ENCODE measurements at places on chromosomes 2 and 18.

- no peak for DNase-seq
Measured at GRCh38 chr18:13264091-13265007, 45.8 kb downstream of the LDLRAD4 start.

DNA sequence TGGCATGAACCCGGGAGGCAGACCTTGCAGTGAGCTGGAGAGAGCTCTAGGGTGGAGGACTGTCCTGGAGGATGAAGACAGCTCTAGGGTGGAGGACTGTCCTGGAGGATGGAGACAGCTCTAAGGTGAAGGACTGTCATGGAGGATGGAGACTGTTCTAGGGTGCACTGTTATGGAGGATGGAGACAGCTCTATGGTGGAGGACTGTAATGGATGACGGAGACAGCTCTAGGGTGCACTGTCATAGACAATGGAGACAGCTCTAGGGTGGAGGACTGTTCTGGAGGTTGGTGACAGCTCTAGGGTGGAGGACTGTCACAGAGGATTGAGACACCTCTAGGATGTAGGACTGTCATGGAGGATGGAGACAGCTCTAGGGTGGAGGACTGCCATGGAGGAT, 21.1 kb upstream of the KCNG2 start:
- no peak for DNase-seq

GRCh38 chr18:8762968-8763367, 57.6 kb downstream of the MTCL1 start:
- no peak for DNase-seq

GRCh38 chr2:215404348-215405012, 31.4 kb downstream of the FN1 start:
- DNase-seq = no peak

- no peak for DNase-seq
Measured at GRCh38 chr2:65636024-65636423, 203.6 kb upstream of the SPRED2 start.

GRCh38 chr2:108444941-108445840, 3.8 kb upstream of the GCC2 start:
- DNase-seq = no peak

DNA sequence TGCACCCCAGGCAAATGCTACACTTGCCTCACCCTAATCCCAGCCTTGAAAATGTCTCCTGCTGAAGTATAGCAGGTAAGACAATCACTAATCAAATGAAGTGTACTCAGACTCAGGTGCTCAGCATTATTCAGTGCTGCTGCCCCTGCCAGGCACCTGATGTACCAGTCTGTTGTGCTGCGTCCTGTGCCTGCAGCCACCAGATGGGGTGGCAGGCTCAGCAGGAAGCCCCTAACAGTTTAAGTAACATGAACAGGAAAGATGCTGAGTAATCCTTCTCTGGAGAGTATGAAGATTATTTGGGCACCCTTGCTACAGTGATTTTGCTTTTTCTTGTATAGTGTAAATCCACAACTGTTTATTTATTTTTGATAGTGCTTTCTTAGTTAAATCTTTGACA, 69.1 kb downstream of the TACR1 start:
- DNase-seq = no peak

DNA sequence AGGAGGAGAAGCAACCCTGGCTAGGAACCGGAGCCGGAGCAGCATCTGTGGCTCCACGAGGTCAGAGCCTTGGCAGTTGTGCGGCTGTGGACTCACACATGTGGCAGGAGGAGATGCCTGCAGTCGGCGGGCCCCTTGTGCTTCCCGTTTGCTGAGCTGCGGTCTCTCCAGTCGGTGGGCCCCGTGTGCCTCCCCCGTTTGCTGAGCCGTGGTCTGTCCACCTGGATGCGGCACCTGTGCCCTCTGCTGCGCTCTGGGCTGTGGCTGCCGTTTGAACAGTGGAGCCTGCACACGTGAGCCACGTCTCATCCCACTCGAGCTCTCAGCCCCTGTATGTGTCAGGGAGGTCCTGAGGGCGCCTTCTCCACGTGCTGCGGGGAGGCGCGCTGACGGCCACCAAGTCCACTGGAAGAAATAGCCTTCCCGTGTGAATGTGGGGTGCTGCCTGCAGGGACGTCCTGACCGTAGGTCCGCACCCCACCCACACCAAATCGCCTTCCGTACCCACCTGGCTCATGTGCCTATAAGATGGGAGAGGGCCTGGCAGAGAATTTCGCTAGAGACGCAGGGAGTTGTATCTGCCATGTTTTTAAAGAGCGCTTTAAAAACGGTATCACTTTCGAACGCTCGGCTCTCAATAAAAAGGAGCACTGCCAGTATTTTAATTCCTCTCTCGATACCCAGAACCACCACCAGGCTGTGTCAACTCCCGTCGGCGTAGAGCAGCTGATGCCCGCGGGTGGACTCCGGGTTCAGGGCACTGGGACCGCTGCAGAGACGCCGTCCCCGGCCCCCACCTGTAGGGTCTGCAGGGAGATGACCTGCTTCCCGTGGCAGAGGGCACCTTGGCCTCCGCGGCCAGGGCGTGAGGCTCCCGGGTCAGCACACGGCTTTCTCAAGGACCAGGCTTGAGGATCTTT, 117.0 kb downstream of the NFATC1 start:
- no peak for DNase-seq

- DNase-seq = no peak
Measured at GRCh38 chr18:9542924-9543323, 67.6 kb downstream of the RALBP1 start.

DNA sequence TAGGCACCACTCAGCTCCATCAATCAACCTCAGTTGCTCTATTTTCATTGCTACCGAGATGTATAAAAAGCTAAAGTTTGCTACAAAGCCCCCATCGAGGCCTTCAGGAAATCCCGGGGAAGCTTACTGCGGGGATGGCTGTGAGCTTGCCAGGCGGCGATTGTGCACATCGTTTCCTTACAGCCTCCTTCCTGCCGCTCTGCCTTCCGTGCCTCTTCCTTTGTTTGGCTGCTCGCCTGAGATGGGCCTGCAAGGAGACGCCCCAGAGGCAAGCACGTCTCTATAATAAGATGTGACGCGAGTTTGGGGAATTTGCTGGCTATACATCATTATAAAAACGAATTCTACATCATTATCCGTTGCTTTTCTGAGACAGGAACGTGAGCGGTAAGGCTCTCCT, 41.6 kb downstream of the DHRS9 start:
- DNase-seq = no peak

GRCh38 chr2:239255218-239255617, 145.6 kb downstream of the HDAC4 start:
- no peak for DNase-seq

DNA sequence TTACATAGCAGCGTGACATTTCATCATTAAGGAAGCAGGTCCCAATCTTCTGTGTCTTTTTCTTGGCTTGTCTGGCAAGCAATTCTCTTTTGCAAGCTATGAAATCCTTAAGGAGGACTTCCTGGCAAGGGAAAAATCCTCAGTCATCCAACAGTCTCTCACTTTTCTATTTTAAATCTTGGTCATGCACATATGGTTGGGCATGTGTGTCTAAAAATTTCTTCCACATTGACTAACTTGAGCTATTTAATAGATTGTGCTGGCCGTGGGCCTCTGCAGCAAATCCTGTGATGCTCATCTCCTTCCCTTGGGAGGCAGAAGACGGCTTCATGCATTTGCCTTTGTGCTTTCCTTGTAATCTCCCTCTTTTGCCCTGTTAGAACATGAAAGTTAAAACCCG, 634.3 kb upstream of the FANCL start:
- DNase-seq = no peak

DNA sequence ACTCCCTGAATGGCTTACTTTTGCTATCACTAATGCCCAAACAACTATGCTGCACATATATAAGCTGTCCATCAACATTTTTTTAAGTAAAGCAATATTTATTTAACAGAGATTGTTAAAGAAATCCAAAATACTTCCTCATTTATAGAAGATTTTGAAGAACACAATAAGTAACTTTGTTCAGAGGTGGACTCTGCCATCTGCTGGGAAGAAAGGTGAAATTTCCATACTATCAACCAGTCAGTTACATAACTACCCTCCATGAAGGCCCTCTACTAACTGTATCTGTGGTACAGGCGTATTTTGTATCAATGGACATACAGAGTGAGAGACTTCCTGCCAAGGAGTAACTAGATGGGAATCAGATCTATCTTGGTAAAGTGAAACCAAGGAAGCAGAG, 106.0 kb downstream of the DTNB start:
- no peak for DNase-seq

DNA sequence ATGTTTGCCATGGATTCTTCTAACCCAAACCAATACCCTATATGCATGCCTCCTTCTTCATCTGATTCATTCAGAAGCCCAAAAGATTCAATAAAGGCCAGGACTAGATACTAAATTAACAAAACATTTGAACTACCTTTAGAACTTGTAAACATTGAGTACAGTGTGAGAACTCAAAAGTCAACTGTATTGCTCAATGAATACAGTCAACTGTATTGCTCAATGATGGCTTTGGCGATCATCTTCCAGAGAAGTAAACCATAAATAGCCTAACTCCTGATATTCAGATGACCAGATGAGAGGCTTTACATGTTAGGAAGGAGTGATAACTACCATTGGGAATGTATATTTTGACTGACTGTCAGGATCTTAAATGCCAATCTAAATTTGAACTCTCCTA, 206.5 kb upstream of the ITGA4 start:
- no peak for DNase-seq

GRCh38 chr2:164816900-164817299, 24.7 kb downstream of the COBLL1 start:
- no peak for DNase-seq

DNA sequence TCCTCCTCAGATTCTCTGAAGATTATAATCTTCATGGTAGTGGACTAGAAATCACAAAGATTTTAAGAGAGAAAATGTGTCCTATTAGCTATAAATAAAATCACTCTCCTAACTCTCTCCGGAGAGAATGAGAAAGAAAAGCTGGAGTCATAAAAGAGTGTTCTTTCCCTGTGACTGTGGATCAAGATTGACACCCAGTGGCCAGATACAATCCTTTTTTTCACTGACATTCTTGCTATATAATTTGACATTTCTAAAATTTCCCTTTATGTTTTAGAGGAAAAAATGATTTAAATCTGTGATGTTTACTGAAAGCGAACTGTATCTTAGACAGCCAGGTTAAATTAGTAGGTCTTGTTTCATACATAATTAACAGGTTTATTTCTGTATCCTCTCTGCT, 35.4 kb upstream of the LRP2 start:
- DNase-seq = no peak

GRCh38 chr2:147223119-147223518, 621.7 kb upstream of the ACVR2A start:
- DNase-seq = no peak

DNA sequence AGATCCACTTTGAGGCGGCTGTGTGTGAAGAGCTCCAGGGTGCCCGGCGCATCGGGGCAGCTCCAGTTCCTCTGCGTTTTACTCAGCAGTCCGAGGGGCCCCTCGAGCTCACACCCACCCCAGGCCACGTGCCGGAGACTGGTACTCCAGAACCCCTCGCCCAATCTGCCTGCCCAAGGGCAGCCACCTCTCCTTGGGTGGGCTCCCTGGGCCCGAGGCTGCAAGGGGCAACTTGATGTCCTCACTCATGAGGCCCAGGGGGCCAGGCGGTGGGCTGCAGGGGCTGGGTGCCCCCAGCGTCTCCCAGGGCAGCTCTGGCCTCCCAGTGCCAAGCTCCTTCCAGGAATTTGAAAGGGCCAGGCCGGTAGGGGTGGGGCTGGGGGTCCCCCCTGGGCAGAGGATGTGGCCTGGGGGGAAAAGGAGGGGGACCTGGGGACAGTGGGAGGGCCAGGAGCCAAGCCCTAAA, 16.7 kb downstream of the RAMP1 start:
- DNase-seq = no peak

- DNase-seq = no peak
Measured at GRCh38 chr2:108305901-108306300, 17.2 kb downstream of the SULT1C2 start.

- no peak for DNase-seq
Measured at GRCh38 chr2:233061591-233062450, 1.7 kb downstream of the INPP5D start.

DNA sequence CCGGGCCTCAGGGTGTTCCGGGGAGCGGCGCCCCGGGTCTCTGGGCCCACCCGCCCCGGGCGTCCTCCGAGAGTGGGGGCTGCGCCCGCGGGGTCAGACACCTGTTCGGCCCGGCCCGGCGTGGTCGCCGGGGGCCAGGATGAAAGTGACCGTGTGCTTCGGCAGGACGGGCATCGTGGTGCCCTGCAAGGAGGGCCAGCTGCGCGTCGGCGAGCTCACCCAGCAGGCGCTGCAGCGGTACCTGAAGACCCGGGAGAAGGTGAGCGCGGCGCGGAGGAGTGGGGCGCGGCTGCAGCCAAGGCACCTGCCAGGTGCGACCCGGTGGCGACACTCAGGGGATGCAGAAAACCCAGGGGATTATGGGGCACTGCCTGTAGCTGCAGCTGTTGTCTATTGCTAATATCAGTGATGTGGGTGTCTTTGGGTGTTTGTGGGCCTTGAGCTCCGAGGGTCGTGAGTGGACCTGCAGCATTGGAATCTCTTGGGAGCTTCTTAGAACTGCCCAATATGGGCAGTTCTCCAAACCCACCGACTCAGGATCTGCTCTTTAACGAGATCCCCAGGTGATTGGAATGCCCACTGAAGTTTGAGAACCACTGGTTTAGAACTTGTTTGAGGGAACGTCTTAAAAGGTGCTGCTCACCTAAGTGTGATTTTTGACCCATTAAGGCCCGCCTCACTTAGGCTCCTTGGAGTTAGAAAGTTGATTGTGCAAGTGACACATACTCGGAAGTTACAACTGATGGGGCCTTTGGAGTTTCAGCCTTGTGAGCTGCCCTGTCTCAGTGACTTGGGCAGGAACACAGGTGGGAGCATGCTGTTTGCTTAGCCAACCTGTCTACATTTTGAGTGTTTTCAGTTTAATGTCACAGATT, 823 bp downstream of the PARD3B start:
- no peak for DNase-seq

- DNase-seq = no peak
Measured at GRCh38 chr2:14306268-14306861, 326.2 kb upstream of the LRATD1 start.

GRCh38 chr18:24605444-24605843, 145.0 kb downstream of the HRH4 start:
- no peak for DNase-seq

- DNase-seq = no peak
Measured at GRCh38 chr2:157857881-157858280, 18.2 kb downstream of the ACVR1 start.

DNA sequence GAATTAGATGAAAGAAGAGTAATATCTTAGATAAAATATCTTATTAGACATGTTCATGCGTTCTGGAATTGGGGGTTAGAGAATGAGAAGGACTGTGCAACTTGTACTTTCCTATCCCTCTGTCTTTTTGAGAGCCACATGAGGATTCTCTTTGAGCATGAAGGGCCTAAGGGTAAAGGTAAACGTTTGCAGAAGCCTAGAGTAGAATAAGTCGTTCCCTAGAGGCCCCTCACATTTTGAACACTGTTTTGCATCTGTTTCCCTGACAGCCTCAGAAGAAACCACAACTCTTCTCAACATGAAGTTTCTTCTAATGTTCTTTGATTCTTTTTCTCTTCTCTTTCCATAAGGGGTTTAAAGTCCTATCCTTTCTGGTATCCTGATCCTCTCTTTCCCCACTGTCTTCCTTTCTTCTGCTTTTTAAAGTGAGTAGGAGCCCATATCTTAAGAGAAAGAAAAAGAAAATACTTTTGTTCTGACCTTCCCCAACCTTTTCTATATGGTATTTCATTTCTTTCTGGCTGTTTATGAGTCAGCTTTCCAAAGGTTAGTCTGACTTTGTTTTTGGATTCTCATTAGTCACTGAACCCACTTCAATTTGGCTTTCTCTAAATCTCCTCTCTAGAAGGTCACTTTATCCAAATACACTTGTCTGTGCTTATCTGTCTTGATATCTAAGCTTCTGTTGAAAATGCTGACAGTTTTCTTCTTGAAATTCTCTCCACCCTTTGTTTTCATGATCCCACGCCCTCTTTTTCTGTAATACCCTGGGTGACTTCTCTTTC, 34.8 kb downstream of the PPP1R1C start:
- no peak for DNase-seq

All from activated T-cell treated with anti-CD3 and anti-CD28 coated beads for 1 hour (primary cell).